Activated naive CD4-positive, alpha-beta T cell (primary cell): ENCODE measurements at places on chromosomes 3 and 15.

GRCh38 chr3:148925845-148926244 lies 60.7 kb downstream of the CPA3 start:
- no peak for DNase-seq

DNA sequence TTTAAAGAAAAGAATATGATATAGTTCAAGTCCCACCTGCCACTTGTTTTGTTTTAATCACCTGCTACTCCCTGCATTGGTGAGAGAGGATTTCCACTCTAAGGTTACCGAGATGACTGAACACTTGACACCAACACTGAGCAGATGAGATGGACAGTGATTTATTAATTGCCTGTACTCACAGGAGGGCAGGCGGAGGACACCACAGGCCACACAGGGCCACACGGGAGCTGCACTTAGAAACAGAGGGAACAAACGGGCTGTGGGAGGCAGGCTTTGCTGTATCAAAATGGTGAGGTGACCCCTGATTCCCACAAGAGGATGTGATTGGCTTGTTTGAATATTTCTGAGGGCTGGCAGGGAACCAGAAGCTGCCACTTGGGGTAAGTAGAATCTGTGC lies 10.8 kb downstream of the MINAR1 start:
- no peak for DNase-seq

DNA sequence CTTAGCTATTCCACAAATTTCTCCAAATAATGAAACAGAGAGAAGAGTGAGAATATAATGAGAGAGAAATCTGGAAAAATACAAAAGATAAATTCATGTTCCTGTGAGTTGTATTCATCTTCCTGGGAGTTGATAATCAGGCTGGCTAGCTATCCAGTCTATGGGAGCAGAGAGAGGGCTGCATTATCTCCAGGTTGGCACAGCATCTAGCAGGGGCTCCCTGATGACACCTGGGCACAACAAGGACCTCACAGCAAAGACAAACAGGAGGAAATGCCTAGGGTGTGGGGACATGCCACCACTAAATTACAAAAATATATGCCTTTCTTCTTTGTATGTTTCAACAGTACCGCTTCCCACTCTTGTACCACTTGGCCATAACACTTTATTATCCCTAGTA lies 1.9 kb downstream of the EHD4 start:
- no peak for DNase-seq

GRCh38 chr3:117005274-117005673 lies 295.7 kb downstream of the TUSC7 start:
- no peak for DNase-seq

- DNase-seq, result no peak
Measured at GRCh38 chr15:29452881-29453731, 183.5 kb upstream of the NSMCE3 start.

DNA sequence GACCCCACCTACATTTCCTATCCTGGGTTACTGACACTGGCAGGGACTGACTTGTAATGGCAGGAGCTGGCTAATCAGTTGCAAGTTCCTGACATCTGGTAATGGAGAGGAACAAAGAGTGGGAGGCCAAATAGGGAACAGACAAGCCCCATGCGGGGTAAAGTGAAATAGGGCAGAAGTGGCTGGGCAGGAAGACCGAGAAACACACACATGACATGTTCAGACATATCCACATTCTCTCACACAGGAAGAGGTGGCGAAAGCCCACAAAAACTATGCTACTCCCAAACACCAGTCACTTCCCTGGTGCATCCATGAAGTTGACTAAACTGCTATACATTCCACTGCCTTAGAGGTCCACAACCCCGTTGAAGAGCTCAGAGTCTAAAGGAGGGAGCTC lies 394.1 kb upstream of the TBL1XR1 start:
- no peak for DNase-seq

- no peak for DNase-seq
Measured at GRCh38 chr15:57646087-57646486, 54.4 kb downstream of the MYZAP start.

- no peak for DNase-seq
Measured at GRCh38 chr3:121924734-121925133, 30.5 kb downstream of the SLC15A2 start.

DNA sequence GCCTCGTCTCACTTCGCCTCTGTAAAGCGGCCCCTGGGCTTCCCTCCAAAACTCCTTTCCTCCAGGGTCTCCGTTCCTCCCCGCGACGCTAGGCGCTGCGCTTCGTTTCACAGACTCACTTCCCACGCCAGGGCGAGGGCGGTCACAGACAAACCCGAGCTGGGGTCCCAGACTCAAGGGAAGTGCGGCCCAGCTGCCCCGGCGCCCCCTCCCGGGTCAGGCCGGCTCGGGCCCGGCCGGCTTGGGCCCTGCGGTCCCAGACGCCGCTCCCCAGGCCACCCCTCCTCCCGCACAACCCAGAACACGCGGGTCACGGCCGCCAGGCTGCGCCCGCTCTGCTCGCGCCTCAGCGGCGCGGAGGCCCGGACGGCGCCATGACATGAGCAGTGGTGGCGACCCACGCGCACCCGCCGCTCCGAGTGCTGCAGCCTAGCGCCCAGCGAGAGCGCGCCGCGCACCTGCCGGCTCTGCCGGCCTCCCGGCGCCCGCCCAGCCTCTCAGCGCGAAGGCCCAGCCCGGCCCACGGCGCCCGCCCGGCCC lies 547 bp downstream of the NUP210 start:
- DNase-seq, result no peak

DNA sequence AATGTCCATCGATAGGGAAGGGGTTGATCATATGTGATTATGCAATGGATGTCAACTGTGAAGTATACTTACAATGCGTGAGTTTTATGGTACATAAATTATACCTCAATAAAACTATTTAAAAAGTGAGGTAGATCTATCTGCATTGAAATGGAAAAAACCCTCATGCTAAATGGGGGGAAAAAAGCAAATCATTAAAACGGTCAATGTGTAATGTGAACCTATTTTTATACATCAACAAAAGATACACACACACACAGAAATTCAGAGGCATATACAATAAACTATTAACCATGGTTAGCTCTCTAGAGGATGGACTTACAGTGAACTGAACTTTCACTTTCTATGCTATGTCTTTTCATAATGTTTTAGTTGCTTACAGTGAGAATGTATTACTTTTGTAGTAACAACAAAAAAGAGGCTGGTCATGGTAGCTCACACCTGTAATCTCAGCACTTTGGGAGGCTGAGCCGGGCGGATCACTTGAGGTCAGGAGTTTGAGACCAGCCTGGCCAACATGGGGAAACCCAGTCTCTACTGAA lies 23.1 kb downstream of the STIMATE start:
- no peak for DNase-seq

GRCh38 chr15:46786590-46787285 lies 930.6 kb upstream of the SEMA6D start:
- no peak for DNase-seq

DNA sequence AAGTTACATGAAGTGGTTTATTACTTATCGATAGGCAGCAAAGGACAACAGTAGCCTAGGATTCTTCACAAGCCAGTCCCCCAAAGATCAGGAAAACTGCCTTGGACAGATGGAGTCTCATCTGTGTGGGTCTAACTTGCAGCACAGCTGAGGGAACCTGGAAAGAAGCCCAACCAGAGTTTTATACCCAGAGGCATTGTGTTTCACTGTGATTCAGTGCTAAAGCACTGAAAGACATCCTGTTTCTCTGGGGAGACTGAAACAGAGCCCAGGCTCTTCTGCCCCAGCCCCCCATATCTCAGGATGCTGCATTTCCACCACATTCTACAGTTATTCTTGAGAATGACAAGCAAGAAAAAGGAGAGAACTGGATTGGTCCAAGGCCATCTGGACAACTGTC lies 48.2 kb upstream of the PYDC2 start:
- no peak for DNase-seq

DNA sequence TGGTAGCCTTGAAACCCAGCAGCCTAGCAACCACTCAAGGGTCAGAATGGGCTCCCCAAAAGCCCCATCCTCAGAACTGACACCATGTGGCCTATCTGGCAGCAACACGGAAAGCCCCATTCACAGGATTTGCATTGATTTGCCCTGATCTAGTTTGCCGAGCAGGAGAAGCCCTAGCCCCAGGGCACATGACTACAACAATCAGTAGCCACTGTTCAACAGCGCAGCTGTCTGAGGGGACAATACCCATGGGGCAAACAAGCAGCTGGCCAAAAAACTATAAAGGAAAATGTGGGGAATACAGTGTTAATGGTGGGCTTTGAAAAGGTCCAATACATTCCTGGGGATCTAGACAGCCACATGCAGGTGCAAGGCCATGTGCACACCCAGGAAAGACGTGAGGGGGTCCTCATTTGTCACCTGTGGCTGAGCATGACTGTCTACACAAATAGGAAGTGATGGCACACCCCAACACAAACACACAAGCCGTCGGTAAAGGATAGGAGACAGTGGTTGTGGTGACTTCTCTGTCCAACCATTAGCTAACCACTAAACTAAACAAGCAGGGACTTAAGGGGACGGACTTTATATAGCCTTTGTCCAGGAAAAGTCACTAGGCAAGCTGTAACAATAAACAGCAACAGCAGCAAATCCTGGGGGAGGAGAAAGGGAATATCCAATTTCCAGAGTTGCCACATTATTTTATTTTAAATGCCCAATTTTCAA lies 113.7 kb downstream of the LRIG1 start:
- DNase-seq, result no peak

DNA sequence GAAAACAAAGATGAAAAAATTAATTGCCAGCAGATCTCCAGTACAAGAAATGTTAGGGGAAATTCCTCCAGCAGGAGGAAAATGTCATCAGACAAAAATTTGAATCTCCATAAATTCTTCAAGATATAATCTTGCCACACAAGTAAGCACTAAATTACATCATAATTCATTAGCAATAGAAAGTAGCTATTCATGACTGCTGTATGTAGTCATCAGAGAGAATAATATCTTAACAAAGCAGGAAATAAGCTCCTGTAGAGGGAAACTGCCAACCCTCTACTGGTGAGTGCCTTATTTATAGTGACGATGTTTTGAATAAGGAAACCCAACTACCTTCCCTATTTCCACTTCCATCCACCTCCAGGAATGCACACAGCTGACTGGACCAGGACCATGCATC lies 15.8 kb upstream of the SLC27A2 start:
- no peak for DNase-seq

GRCh38 chr15:69253156-69253555 lies 45.6 kb upstream of the PAQR5 start:
- no peak for DNase-seq

- no peak for DNase-seq
Measured at GRCh38 chr3:72295962-72296450, 511.1 kb upstream of the PROK2 start.

GRCh38 chr3:43128464-43128863 lies 22.6 kb upstream of the POMGNT2 start:
- no peak for DNase-seq

GRCh38 chr3:102148598-102149337 lies 286.0 kb upstream of the ZPLD1 start:
- DNase-seq, result no peak
